Right ventricle myocardium superior (tissue), 1 donor: ENCODE measurements at places on chromosomes 7 and 10.

GRCh38 chr10:19096501-19097073 is 48.0 kb downstream of the MALRD1 start:
- DNase-seq, result no peak

- peak; percentile 56 for DNase-seq
These were observed 88.6 kb downstream of the USP6NL start for GRCh38 chr10:11522821-11523245.

DNA sequence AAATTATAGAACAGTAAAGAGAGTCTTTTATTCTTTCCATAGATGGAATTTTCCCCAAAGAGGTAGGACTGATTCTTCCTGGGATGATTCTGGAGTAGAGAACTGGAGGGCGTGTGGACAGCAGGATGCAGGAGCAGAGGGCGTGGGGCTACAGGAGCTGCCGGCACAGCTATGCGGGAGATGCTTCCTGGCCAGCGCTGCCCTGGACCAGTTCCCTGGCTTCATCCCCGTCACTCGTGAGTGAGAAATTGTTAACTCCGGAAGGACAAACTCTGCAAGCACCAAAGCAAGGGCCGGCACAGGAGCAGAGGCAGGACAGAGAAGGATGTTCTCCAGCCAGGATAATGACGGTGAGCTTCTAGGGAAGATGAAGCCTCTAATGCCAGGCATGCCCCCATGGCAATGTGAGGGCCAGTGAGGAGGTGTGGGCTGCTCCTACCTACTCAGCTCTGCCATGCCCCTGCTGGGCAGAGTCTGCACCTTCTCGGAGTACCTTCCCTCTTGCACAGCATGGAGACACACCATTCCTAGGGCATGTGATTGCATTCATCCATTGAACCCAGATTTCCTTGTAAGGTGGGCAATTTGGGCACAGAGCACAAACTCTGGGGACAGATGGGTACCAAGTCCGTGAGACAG is 760.9 kb upstream of the IGFBP3 start:
- peak; percentile 57 for DNase-seq

DNA sequence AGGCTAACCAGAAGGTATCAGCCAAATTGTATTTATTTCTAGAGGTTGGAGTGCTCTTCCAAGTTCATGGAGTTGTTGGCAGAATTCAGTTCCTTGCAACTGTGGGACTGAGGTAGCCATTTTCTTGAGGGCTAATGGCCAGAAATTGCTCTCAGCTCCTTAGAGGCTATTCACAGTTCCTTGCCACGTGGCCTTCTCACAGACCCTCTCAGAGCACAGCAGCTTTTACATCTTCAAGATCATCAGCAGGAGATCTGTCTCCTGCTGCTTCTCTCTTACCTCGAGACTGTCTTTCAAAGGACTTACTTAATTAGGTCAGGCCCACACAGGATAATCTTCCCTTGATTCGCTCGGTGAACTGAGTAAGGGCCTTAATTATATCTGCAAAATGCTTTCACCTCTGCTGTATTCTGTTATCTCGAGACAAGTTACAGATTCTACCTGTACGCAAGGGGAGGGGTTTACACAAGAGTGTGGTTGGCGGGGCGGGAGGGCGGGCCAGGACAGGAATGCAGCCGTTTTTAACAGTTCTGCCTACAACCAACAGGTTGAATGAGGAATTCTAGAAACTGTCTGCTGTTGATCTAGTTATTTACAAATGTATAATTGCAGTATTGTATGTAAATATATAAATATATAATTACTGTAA is 15.0 kb downstream of the MIOS start:
- DNase-seq, result no peak

- no peak for DNase-seq
These were observed 445.5 kb upstream of the MKI67 start for GRCh38 chr10:128571745-128572144.

GRCh38 chr10:51892965-51893658 is 193.7 kb upstream of the CSTF2T start:
- DNase-seq, result no peak

- no peak for DNase-seq
These were observed 41.9 kb downstream of the MGAM2 start for GRCh38 chr7:142153400-142153799.

DNA sequence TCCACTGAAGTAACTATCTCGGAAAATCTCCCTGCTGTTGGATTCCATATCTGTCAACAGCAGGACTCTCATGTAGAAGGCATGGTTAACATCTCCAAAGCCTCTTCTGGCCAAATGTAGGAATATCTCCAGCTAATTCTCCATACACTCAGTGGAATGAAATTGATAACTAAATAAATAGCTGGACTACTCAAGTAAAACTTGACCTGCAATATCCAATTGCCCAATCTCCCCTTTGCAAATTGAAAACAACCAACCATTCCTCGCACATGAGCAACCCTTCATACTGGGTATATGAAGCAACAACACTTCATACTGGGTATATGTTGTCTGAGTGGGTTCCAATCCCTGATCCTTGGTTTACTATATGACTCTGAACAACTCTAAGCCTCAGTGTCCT is 105.4 kb upstream of the KMT2E start:
- DNase-seq, result no peak
